ENCODE measurements at places on chromosomes 12 and 14.

- DNase-seq = no peak
Observed at GRCh38 chr14:52080158-52080800, 11.4 kb upstream of the NID2 start.

DNA sequence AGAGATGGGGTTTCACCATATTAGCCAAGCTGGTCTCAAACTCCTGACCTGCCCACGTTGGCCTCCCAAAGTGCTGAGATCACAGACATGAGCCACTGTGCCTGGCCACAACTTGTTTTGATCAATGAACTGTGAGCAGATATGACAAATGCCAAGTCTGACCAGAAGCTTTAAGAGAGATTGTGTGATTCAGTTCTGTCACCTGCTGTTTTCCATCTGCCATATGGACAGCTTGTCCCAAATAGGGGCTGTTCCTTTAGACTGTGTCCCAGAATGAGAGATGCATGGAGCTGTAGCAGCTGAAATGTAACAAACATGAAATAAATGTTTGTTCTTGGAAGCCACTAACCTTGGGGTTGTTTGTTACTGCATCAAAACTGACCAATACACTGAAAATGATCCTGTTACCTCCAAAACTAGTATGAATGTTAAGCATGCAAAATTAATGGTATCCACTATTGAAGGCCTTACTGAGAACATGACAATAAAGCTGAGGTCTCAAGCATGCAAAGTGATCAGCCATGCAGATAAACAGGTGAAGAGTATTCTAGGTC is 65.9 kb upstream of the MED13L start:
- no peak for DNase-seq

GRCh38 chr12:104407922-104408321 is 48.8 kb upstream of the CHST11 start:
- DNase-seq = no peak

- DNase-seq = no peak
Observed at GRCh38 chr14:92902726-92903125, 20.2 kb upstream of the CHGA start.

- DNase-seq = no peak
Observed at GRCh38 chr12:5124401-5124800, 80.7 kb downstream of the KCNA5 start.

GRCh38 chr14:29035134-29035533 is 268.5 kb downstream of the FOXG1 start:
- no peak for DNase-seq

DNA sequence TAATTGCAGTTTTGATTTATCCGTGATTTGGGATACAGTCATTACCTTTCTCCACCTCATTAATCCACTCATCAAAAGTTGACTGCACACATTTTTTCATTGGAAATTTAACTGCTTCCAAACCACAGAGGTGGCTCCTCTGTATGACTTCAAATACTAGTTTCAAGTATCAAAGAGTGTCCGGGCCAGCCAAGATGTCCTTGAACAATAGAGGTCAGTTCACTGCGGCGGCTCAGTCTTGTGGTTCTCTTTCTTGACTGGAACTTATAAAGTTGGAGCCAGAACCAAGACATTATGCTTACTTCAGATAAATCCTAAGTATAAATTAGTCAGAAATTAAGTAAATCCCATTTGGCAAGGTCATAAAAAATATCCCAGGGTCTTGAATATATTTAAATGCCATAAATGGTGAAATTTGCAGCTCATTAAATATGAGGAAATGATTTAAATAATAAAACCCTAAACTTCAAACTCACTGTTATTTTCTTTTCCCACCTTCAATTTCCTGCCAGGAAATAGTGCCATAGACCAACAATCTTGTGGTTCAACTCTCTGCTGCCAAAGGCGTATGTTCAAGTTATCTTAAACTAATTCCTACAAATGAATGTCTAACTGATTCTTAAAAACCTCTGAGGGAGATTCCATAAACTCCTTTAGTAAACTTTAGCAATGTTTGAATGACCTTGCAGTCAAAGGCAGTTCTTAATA is 360.8 kb downstream of the AEBP2 start:
- DNase-seq = no peak

DNA sequence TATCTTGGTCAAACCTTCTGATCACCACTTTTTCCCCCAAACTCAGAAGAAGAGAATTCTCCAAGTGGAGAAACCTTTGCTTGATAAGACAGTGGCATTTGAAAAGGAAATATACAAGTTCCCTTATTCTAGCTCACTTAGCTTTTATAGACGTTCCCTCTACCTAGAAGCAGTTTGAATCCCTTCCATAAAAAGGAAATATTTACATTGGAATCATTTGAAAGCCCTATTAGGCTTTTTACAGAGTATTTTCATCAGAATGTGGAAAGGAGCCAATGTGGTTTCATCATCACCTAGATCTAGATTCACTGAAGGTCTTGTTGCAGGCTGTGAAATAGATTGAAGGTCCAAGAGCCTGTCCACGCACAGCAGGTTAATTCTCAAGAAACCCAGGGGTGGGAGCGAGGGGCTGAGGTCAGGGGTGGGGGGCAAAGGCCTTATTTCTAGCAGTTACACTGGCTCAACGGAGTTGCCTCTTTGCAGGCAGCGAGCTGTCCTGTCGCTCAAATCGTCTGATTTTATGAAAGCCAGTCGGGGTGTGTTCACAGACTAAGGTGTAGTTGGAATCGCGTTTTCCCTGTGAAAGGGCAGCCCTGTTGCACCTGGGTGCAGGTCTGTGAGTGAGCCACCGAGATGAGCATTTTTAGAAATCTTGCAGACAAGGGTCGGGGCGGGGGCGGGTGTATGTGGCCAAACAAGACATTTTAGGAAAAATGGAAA is 45.6 kb downstream of the AACS start:
- DNase-seq = no peak

GRCh38 chr12:44286336-44286735 is 450.5 kb downstream of the TMEM117 start:
- DNase-seq = no peak

GRCh38 chr14:69376439-69376838 is 21.7 kb downstream of the ERH start:
- no peak for DNase-seq

- DNase-seq = no peak
Observed at GRCh38 chr12:2384029-2384386, 331.2 kb downstream of the CACNA1C start.

DNA sequence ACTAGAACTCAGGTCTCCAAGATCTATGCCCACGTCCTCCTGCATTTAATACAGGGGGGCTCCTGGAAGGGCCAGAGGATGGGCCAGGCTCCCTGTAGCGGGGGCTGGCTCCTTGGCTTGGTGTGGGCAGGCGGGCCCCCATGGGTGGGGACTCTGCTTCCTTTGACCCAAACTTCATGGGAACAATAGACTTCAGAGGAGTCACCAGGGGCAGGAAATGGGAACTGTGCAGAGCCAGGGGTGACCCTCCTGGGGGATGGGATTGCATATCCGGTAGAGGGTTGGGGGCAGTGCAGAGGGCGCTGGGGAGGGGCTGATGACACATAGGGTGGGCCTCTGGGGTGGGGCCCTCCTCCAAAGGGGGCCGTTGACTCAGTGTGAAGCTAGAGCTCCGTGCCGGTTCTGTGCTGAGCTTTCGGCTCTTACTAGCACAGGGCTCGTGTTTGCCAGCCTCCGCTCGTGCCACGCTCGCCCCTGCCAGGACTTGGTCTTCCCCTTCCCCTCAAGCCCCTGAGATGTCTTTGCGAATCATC is 4.6 kb downstream of the TEAD4 start:
- no peak for DNase-seq

DNA sequence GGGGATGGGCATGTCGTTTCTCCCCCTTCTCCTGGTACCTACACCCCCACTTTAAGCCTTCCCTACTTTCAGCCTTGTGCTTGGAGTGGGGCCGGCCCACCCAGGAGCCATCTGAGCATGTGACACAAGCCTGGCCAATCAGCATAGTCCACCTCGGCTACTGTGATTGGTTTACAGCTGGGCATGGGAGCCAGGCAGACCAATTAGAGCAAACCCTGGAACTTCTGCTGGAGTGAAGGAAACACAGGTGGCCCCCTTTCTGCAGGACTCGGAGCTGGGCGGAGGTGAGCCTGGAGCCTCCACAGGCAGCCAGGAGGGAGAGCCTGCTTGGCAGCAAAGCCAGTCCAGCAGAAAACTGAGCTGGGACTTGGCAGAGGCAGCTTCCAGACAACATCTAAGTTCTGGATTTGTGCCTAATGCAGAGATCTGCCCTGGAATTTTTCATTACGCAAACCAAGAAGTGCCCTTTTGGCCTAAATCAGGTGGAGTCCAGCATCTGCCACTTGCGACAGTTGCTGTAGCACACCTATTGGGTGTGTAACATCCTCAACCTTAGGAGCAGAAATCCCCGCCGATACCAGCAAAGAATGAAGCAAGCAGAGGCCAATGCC is 59.5 kb downstream of the SCARB1 start:
- no peak for DNase-seq

GRCh38 chr12:54000116-54001114 is at the start of gene HOXC9:
Gene HOXC9, plus strand, starts transcription at chr12:54000161. Its CDS starts 28 bp downstream, at chr12:54000189.
- DNase-seq = no peak

- DNase-seq = no peak
Observed at GRCh38 chr12:9363145-9363544, 154.9 kb upstream of the PZP start.

- DNase-seq = no peak
Observed at GRCh38 chr14:94690896-94691659, 78.8 kb downstream of the GSC start.

- DNase-seq = no peak
Observed at GRCh38 chr12:42741091-42741490, 151.5 kb upstream of the PRICKLE1 start.

GRCh38 chr14:99717682-99718013 is 33.5 kb downstream of the CYP46A1 start:
- DNase-seq = no peak

- no peak for DNase-seq
Observed at GRCh38 chr12:114406316-114406983, 506 bp upstream of the TBX5 start.

- no peak for DNase-seq
Observed at GRCh38 chr12:46702581-46703344, 123.0 kb downstream of the SLC38A4 start.

DNA sequence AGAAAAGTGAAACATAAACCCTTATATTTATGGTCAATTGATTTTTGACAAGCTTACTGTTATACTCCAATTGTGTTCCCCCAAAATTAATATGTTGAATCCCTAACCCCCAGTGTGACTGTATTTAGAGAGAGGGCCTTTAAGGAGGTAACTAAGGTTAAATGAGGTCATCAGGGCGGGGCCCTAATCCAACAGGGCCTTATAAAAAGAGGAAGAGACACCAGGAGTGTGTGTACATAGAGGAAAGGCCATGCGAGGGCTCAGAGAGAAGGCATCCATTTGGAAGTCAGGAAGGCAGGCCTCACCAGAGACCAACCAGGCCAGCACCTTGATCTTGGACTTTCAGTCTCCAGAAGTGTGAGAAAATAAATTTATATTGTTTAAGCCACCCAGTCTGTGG is 6.5 kb upstream of the VTI1B start:
- no peak for DNase-seq

DNA sequence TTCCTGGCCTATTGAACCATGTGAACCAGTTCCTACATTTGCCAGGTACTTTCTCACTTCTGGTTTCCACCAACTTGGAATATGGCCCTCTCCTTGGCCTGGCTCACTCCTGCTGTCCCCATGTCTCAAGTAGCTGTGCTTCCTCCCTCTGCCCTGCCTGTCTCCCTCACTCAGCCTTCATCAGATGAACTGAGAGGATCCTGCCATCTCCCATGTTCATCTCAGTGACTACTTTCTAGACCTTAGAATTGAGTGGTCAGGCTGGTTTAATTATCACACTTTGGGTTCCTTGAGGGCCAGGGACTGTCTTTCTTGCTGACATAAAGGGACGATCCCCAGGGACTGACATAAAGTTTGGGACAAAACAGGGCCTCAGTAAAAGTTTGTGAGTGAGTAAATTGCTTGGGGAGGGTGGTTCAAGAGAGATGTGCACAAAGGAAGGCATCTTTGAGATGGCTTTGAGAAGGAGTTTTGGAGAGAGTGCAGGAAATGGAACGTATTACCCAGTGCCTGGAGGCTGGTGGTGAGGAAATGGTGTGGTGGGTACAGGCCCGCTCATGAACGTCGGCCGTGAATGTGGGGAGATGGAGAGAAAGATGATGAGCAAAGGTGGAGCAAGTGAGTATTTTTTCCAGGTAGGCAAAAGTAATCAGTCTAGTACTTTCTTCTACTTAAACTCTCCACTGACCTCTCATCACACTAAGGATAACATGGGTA is 20.8 kb downstream of the DYRK2 start:
- no peak for DNase-seq
